ENCODE measurements at places on chromosomes 7 and 10.

- no peak for DNase-seq
Observed at GRCh38 chr7:33841705-33842129, 63.6 kb upstream of the BMPER start.

GRCh38 chr7:73650524-73650923 lies 17.1 kb upstream of the VPS37D start:
- DNase-seq: no peak

DNA sequence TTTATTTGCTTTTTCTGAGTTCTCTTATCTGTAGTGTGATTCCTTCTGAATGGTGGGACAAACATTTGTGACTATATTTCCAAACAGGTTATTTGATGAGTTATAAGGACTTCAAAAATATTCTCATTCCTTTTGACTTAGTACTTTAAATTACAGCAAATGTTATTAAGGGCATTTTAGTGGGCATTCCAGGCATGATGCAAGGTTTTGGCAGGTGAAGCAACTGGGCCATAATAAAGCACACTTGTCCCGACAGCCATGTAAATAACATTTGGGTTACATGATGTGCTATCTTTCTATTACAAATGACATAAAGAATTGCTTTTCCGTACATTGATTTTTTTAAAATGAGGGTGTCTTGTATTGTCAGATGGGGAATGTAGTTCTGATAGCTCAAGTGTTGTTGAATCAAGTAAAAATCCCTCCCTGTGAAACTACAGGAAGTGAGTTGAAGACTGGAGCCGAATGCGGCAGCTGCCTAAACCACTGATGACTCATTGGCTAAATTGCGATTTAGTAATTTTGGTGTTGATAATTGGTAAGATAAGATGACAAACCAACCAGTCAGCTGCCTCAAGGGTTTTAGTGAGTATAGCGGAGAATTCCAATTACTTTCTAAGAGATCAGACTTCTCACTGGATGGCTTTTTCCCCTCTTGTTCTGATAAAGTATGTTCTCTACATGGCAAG lies 231.3 kb upstream of the NPY start:
- no peak for DNase-seq

- DNase-seq: no peak
Observed at GRCh38 chr7:76023002-76023401, 24.8 kb downstream of the STYXL1 start.

DNA sequence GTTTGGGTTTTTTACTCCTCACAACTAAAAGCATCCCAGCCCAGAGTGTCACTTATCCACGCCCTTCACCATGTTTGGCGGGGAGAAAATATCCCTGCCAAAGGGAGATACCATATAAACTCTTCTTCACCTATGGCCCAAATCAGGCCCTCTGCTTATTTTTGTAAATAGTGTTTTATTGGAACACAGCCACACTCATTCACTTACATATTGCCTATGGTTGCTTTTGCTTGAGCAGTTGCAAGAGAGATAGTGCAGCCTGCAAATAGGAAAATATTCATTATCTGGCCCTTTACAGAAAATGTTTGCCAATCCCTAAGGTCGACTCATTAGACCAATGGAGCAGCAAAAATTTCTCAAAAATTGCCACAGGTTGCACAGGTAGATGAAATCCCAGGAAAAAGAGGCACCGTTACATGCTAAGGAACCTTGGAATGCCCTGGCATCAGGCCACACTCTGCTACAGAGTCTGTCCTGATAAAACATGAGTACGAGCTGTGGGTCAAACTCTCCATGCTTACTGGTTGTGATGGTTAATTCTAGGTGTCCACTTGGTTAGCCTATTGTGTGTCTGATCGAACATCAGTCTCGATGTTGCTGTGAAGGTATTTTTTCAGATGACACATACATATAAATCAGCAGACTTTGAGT lies 7.9 kb upstream of the RASSF4 start:
- no peak for DNase-seq

DNA sequence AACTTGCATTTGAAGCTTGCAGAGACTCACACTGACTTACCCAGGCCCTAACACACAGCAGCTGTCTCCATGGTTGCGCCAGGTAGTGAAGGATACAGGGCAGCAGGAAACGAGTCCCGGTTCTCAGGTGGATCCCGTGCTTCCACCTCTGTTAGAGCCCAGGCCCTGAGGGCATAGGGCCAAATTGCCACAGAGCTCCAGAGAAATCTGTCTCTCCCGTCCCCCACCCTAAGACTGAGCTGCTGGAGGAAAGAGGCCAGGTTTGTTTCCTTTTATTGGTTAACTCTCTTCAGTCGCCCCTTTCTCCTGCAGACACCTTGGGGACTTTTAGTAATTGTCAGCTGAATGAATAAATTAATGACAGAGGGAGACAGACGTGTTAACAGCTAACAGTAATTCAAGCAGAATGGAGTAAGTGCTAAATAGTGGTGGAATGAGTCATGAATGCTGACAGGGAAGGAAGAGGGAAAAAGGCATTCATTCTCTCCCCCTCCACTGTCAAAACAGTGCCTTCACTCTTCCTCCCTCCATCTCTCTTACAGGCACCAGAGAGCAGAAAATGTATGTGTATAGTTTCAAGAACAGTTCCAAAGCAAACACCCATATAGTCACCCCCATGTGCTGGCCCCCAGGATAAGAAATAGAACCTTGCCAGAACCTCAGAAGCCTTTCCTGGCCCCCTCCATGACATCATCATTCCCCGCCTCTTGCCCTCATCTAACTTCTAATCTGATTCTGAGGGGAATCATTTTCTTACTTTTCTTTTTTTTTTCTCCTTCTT lies 16.8 kb upstream of the DLG5 start:
- no peak for DNase-seq

GRCh38 chr7:147818317-147818716 lies 772.2 kb upstream of the C7orf33 start:
- DNase-seq: no peak

DNA sequence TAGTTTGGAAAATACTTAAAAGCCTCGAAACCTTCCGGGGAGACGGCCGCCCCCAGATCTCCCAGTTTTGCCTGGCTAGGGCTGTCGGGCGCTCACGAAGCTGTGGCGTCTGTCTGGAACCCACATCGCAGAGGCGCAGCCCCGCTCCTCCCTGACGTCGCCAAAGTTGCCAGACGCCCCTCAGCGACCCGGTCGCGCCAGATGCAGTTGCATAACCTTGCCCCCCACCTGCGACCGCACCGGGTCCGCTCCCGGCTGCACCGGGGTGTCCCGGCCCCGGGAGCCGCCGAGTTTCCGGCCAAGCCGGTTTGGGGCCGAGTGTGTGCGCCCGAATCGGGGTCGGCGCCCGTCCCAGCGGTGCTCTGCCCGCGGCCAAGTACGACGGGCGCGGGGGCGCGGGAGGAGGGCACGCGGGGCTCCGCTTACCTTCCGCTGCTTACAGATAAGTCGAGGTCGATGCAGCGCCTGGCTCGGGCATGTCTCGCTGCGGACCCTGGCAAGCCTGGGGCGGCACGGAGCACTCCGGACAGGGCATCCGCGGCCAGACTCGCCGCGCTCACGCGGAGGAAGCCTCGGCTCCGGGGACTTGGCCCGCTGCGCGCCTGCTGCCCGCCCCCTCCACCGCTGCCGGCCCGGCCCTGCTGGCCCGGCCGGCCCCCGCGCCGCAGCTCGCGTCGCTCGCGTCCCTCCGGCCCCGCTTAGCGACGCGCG lies 665 bp downstream of the INSYN2A start:
- DNase-seq: no peak

GRCh38 chr7:30563326-30563942 lies 31.2 kb upstream of the GARS1 start:
- no peak for DNase-seq

GRCh38 chr10:1141701-1142100 lies 85.5 kb downstream of the WDR37 start:
- no peak for DNase-seq

Measured in activated effector memory CD4-positive, alpha-beta T cell treated with anti-CD3 and anti-CD28 coated beads, Interleukin-2, amount 50 U/mL, for 16 hours (primary cell).